HFFc6 (cell line): ENCODE measurements at places on chromosomes 2 and 18.
A peak's percentile ranks its signal among the peaks of the same experiment; 100 is the strongest.

GRCh38 chr18:79381811-79382311 is 13.9 kb upstream of the NFATC1 start:
- no peak for DNase-seq

DNA sequence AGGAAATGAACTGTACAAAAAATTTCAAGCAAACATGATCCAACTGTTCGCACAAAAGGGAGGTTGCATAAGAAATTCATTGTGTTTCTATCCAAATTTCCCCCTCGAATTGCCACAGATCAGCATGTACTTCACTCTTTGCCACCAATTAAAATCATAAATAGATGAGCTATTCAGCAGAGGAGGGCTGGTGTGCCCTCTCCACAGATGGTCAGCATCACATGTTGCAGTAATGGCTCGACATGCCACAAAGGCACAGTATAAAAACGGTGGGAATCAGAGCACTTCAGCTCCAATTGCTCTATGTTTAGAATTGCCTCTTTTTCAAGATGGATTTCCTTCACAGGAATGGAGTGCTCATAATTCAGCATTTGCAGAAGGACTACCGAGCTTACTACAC is at the start of gene G6PC2:
Gene G6PC2 (plus strand): TSS at position 289 of the 400 bp plus-strand sequence. CDS start 41 bp downstream, at position 330.
- no peak for DNase-seq

GRCh38 chr18:9094307-9095226 is 7.9 kb upstream of the NDUFV2 start:
- DNase-seq = peak; percentile 91

- DNase-seq = peak; percentile 67
These were observed 147.0 kb upstream of the PELI1 start for GRCh38 chr2:64291181-64291580.

DNA sequence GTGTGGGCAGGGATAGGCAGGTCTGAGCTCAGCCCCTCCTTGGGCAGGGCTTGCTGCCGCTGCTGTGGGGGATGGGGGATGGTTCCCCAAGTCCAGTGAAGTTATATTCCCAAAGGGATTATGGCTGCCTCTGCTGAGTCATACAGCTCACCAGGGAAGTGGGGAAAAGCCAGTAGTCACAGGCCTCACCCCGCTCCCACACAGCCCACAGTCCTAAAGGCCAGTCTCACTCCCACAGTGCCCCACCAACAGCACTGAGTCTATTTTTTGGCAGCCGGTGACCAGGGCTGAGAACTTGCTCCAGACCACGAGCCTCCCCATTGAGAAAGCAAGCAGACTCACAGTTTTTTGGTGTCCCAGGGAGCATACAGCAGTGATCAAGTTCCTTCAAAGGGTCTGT is 173.3 kb downstream of the OSR1 start:
- DNase-seq = no peak

DNA sequence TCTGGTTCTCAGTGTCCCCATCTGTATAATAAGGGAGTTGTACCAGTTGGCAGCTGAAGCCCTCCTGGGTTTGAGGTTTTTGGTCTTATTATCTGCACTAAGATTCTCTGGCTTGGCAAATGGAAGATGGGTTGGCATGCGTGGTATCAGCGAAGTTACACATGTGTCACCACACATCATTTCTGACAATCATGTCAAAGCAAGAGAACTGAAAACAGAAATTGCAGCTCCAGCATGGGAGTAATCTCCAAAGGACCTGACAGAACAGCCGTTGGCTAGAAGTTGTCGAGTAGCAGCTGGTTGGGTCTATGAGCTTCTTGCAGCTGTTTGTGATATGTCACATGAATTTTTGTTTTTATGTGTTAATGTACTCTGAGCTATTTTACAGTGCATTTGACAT is 317.4 kb downstream of the SLC4A3 start:
- no peak for DNase-seq

DNA sequence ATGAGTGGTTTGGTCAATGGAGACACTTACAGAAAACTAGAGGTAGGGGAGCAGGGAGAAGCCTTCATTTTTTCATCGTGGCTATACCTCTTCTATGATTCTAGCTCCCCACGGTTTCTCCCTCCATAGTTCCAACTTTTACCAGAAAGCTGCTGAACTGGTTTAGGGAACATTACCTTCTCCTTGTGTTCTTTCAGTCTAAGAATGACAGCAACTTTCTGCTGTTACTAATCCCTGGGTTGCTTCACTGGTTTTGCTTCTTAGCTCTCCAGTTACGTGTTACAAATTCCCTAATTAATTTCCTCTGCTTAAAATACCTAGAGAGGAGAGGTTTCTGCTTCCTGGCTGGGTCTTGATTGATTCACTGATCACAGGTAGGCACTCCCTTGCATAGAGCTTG is 499.9 kb downstream of the SLC4A3 start:
- DNase-seq = no peak

- no peak for DNase-seq
These were observed 7.0 kb downstream of the ERLEC1 start for GRCh38 chr2:53793821-53794220.

- no peak for DNase-seq
These were observed 59.6 kb upstream of the CREB1 start for GRCh38 chr2:207469943-207470729.

DNA sequence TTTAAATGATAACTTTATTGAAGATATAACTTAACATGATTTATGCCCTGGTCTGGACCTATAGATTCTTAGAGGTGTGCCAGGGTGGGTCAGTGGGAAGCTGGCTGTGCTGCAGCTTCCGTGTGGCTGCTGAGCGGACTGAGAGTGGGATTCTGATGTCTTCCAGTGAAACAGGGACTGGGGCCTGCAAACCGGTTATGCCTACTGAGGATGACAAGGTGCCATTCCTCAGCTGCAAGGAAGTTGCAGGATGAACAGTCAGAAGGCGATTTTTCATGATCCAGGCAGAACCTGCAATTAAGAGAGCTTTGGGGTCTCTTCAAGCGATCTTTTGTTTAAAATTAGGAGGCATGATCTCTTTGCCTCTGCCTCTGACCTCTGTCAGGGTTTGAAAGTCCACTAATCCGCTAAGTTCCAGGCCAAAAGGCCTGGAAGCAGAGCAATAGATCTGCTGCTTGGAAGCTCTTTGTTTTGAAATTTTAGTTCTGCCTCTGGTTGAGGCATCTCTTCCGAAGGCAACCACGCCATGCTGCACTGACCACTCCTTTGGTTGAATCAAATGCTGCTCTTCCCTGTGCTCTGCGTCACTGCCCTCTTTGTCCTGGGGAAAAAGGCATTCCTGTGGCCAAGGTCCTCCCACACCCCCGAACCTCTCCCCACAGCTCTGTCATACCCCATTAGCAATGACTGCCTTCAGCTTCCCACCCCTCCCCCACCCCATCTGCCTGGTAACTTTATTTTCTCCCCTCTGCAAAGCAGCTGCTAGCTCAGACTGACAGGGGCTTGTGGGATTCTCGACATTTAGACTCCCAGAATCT is 2.0 kb downstream of the TMEM169 start:
- no peak for DNase-seq

DNA sequence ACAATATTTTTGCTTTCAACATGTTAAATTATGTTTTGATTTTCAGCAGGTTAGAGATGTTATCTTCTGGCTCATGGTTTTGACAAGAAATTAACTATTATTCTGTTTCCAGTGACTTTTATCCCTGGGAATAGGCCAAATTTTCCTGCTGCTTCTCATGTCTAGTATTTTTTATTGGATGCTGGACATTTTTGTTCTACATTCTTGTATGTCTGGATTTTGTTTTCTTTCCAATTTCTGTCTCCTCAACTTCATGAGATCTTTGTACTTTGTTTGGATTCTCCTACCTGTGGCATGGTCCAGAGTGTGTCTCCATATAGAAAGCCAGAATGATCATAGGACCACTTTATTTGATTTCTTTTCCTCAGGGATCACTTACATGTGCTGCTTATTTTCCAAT is 33.1 kb upstream of the MYO1B start:
- DNase-seq = no peak

DNA sequence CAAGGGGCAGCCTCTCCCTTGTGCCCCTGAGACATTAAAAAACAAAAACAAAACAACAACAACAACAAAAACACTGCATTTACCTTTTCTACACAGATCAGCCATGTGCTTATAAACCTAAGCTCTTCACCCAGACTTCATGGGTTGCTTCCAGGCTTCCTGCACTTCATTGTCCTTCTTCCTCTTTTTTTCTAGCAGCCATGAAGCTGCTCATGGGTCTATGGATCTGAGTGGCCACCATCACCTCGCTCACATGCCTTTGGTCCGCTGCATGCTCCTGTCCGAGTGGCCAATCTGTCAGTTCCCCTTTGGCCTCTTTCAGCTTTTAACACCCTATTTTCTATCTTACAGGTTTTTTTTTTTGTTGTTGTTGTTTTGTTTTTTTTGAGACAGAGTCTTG is 9.0 kb upstream of the TET3 start:
- no peak for DNase-seq

DNA sequence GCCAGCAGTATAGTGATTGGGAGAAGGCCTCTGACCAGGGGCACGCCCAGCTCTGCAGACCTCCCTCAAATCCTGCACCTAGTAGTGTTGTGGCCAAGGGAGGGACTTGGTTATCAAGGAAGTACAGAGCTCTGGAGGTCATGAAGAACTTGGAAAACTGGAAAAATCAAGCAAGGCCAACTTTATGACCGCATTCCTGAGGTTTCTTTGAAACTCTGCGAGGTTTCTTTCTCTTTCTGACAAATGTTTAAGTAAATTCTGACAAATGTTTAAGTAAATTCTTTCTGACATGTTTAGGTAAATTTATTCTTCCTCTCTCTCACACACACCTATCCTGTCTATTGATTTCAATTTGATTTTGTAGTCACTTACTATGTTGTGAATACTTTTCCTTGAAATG is 31.0 kb downstream of the CLIP4 start:
- DNase-seq = no peak

GRCh38 chr2:73979686-73980085 is 5.0 kb upstream of the TET3 start:
- DNase-seq = peak; percentile 85

- DNase-seq = no peak
These were observed 82.6 kb downstream of the TPO start for GRCh38 chr2:1495676-1496358.

- DNase-seq = no peak
These were observed 3.5 kb downstream of the CRIM1 start for GRCh38 chr2:36359067-36359466.

- DNase-seq = no peak
These were observed 288.2 kb downstream of the SOCS6 start for GRCh38 chr18:70577023-70577420.

GRCh38 chr2:12259493-12259892 is 457.2 kb upstream of the TRIB2 start:
- DNase-seq = no peak

GRCh38 chr2:202035089-202035940 is 1.7 kb downstream of the FZD7 start:
- DNase-seq = peak; percentile 72

DNA sequence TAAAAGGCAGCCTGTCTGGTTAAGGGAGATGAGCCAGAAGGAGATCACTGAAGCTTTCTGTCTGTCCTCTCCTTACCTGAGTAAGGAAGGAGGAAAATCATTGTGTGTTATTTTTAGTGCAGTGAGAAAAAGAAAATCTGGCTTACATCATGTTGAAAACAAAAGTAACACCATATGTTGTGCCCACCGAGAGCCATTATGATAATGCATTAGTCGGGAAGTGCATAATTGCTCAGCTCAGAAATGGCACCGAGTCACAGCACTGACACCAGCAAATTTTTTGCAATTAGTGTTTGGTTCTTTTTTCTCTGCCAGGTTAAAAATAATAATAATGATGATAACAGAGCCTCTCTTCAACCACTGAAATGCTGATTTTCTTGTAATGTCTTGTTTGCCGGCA is 46.6 kb downstream of the HNMT start:
- DNase-seq = no peak

GRCh38 chr18:64993695-64994094 is 757.1 kb upstream of the CDH7 start:
- no peak for DNase-seq

GRCh38 chr2:48860380-48860779 is 104.9 kb upstream of the LHCGR start:
- DNase-seq = no peak

- no peak for DNase-seq
These were observed 28.7 kb downstream of the NIFK start for GRCh38 chr2:121707920-121708361.

DNA sequence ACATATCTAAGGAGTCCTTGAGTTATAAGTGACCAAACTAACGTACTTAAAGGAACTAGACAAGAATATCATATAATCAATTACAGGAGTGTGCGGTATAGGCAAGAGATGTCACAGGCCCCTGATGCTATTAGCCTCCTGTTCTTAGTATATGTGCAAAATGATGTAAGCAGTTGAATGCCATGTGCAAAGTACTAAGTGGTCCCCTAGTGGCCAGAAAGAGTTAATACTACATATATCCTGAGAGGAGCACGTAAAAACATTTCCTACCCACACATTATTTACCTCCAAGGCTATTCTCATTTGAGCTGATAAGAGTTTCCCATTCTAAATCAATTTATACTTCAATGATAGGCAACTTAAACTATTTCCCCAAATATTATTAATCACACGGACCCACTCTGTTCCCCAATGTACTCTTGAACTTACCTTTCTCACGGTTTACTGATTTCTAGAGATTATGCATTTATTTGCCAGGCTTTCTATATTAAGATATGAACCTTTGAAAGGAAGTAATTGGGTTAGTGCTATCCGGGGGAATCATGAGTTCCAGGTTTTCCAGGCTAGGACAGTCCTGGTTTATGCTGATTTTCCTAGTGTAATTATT is 158.0 kb upstream of the KLHL14 start:
- peak; percentile 5 for DNase-seq

GRCh38 chr2:134143568-134143967 is 110.3 kb upstream of the MGAT5 start:
- no peak for DNase-seq

DNA sequence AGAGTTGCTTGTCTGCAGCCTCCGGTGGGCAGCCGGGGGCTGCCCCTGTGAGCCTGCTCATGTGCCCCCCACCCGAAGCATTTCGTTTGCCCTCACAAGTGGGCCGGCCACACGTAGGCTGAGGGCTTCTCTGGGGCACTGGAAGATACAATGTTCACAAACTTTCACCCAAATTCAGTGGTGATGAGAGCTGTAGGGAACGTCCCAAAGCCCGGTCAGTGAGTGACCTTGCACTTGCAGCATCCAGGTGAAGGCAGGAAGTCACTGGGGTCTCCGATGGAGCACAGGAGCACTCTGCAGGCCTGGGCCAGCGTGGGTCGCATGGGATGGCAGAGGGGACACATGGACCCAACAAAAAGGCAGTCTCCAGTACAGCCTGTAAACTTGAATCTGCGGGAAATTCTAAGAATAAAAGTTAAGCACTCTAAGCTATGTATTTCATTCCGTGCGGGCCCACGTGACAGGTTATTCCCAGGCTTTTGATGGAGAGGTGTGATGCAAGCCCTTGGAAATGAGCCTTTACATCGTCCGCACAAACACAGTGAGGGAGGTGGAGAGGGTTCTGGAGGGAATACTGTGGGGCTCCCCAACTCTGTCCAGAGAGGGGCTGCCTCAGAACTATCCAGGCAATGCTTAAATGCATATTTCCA is 42.5 kb downstream of the CNGA3 start:
- no peak for DNase-seq

DNA sequence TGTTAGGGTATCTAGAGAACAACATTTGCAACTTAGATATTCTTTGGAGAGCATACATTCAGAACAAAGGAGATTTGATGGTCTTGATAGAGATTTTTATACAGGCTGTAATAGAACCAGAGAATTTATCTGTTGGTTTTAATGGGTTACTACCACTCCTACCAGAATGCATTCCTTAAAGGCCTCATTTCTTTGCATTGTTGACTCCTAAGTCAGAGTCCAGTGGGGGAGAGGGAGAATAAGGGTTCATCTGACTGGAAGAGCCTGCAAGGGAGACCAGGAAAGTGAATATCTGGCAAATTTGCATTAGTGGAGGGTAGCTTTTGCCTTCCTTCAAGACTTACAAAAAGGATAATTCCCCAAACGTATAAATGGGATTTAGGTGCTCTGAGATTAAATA is 29.7 kb downstream of the AGPS start:
- peak; percentile 32 for DNase-seq
